ENCODE measurements at places on chromosomes 13 and 19.

GRCh38 chr13:93344048-93344705 is 117.6 kb downstream of the GPC6 start:
- DNase-seq = peak; percentile 69

DNA sequence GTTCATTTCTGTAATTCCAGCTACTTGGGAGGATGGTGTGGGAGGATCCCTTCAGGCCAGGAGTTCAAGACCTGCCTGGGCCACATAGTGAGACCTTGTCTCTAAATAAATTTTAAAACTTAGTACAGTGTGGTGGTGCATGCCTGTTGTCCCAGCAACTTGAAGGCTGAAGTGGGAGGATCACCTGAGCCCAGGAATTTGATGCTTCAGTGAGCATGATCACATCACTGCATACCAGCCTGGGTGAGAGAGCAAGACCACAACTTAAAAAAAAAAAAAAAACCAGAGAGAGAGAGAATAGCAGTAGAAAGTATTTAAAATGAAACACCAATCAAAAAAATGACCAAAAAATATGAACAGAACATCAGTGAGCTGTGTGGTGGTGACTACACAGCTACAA is 7.1 kb upstream of the ZNF823 start:
- no peak for DNase-seq

DNA sequence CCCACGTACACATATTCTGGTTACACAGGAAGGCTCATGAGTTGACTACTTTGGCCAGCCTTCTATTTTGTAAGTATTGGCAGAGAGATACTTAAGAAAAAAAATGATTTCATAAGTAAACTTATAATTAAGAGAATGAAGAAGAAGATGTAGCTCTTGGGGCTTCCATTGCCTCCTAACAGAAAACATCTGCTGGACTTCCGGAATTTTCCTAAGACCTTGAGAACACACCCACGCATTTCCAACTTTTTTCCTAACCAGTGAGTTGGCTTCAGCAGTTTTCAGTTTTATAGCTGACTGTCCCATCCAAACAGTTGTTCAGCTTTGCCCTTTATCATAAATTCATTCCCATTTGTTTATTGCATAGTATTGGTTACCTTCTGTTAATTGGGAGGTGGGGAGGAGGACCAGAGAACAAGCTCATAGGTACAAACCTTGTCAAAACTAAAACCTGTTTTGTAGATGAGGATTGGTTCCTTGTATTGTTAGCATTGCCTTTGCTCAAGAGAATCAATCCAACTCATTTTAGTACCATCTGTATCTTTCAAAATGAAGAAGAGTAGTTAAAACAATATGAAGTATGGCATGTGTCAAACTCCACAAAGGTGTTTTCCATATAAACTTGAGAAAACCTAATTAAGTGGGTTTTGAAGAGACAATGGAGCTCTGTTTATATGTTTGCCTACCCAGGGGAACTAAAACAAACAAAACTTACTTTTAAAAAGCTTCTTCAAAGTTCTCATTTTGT is 93.9 kb downstream of the COL4A2 start:
- DNase-seq = no peak

DNA sequence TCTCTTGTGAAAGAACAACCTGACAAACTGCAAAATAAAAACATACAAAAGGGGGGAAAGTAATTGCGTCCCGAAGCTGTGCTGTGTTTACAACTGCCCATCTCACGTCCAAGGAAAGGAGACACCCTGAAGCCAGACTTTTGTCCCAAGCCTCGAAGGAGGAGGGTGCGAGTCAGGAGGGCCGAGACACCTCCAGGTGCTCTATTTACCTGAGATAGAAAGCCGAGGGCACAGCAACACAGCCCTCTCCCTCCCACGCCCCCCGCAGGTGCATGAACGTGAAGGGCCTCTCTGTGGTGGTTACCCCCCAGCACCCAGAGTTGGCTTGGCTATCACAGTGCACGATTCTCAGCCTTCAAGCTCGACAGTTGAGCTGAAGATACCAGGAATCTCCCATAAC is 33.2 kb downstream of the NLRP13 start:
- no peak for DNase-seq

GRCh38 chr19:7340959-7341837 is 7.5 kb upstream of the ARHGEF18 start:
- DNase-seq = peak; percentile 96

- no peak for DNase-seq
Measured at GRCh38 chr19:17954401-17954800, 12.5 kb upstream of the KCNN1 start.

Measured in eye (tissue), 1 donor.